MCF 10A (cell line): ENCODE measurements at places on chromosomes 3 and 15.

DNA sequence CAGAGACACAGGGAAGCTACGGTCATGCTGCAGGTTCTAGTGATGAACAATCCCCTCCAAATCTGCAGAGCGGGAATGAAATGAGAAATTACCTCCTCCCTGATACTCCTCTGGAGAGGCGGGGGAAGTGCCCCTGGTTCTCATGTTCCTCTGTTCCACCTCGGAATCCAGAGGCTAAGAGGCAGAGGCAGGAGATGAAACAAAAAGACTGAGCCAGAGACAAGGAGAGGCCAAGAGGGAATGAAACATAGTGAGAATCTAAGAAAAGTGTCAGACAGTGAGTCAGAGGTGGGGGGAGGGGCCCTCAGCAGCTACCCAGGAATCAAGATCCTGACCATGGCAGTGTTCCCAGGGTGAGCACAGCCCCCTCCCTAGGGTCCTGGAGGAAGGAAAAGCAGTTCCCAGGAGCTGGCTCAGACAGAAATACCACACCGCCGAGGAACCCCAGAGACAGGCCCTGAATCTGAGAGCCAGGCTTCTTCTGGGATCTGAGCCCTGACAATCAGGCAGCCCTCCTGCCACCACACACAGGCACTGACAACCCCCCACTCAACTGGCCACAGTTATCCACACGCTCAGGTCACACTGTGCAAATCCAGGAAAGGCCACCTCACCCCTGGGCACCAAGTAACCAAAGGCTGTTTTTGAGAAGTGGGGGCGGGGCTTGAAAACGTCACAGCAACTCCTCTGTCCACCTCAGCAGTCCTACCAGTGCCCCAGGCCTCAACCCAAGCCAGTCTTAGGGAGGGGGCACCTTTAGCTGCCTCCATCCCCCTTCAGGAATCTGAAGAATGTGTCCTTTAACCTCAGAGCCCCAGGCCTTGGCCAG lies 2.4 kb downstream of the CSRNP1 start:
- peak; percentile 95 for DNase-seq

- peak; percentile 89 for DNase-seq
Observed at GRCh38 chr15:42037656-42038055, 16.8 kb upstream of the PLA2G4E start.

- no peak for DNase-seq
Observed at GRCh38 chr3:40336511-40337135, 27.1 kb downstream of the EIF1B start.

- no peak for DNase-seq
Observed at GRCh38 chr15:100284701-100285100, 57.1 kb downstream of the ADAMTS17 start.

GRCh38 chr15:68154923-68155559 lies 50.1 kb downstream of the CALML4 start:
- DNase-seq: peak; percentile 71

GRCh38 chr15:82852941-82853561 lies 43.6 kb downstream of the WHAMM start:
- no peak for DNase-seq

DNA sequence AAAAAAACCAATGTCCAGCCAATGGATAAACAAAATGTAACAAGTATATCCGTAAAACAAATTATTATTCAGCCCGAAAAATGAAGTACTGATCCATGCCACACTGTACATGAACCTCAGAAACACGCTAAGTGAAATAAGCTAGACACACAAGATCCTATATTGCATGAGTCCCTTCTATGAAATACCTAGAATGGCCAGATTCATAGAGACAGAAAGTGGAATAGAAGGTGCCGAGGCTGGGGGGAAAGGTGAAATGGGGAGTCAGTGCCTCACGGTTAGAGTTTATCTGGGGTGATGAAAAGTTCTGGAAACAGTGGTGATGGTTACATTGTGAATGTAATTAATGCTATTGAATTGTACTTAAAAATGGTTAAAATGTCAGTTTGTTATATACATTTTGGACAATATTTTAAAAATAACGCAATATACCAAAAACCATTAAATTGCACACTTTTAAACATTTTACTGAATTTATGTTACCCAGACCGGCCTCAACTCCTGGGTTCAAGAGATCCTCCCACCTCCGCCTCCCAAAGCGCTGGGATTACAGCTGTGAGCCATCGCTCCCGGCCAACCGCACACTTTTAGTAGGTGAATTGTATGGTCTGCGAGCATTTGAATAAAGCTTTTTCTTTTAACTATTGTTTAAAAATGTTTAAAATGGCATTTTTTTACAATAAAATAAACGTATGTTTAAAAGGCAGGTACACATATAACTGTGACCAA lies 2.1 kb downstream of the RNF168 start:
- peak; percentile 42 for DNase-seq

DNA sequence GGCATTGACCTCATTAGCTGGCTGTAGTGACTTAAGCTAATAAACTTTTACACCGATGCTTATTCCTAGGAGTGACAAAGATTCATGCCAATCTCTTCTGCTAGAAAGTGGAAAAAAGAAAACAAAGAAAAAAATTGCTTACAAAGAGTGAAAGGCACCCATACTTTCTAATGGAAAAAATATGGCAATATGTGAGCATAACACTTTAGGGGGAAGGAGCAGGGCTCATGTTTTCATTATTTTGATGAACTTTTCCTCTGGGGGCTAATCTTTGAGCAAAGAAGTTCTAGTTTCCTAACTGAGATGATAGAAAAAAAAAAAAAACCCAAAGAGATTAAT lies 94.8 kb upstream of the THRB start:
- DNase-seq: no peak

- DNase-seq: peak; percentile 66
Observed at GRCh38 chr3:14548321-14548729, 8.2 kb upstream of the GRIP2 start.

GRCh38 chr3:119562307-119562961 lies 3.0 kb upstream of the CD80 start:
- no peak for DNase-seq

GRCh38 chr3:129421988-129422745 lies 6.3 kb downstream of the EFCAB12 start:
- no peak for DNase-seq

DNA sequence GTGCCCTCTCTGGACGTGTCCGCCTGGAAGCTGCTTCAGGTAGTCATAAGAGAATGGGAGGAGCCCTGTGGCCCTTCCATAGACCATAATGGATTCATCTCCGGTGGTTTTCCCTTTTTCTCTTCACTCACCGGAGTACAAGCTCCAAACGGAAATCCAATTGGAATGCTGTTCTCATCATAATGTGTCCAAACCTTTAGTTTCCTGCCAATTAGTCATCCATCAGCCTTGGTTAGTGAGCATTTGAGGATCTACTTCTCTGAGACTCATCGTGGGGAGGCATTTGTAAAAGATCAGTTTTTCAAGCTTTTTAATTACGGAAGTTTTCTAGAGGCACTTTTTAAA lies 34.9 kb downstream of the ABHD2 start:
- DNase-seq: peak; percentile 80
